NCI-H1092 treated with DMSO at 0.1 percent for 48 hours (cell line): ENCODE measurements at places on chromosomes 12 and 14.

GRCh38 chr14:77102154-77102553, 4.1 kb downstream of the CIPC start:
- no peak for DNase-seq

DNA sequence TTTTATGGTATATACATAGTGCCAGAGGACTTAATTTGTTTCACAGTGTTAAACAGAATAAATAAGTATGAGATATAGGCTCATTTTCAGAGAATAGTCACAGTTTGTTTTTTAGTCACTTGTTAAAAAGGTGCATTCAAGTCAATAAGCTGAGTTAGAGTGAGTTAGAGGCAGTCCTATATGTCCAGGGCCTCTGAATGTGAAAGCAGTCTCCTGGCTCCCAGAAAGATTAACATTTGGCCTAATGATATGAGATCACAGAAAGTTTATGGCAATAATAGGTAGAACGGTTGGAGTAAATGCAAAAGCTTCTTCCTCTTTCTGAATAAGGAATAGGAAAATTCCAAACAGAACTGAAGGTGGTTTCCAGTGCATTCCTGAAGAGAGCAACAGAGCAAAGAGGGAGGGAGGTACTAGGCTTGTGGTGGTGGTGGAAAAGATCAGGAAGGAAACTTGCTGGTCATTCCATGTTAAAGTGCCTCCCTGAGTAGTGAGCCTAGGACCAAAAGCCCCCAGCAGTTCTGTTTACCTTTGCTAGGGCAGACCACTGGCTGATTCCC, 54.4 kb downstream of the SLC38A4 start:
- no peak for DNase-seq

DNA sequence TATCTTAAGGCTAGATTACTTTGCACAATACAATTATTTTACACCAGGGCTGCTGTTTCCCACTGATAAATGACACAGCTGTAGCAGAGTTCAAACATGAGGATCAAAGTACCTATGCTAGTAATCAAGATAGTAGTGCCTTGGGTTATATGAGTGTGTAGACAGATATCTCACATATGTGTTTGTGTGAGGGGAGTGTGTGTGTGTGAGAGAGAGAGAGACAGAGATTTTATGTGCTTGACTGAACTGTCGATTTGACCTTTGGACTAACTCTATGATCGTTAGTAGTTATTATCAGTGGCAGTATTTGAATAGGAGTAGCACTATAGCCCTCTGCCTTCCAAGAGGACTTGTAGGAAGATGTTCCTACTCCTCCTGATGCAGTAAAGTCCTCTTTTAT, 15.5 kb downstream of the PLEKHA5 start:
- DNase-seq: no peak

GRCh38 chr12:14373217-14373616, 7.7 kb downstream of the ATF7IP start:
- no peak for DNase-seq

DNA sequence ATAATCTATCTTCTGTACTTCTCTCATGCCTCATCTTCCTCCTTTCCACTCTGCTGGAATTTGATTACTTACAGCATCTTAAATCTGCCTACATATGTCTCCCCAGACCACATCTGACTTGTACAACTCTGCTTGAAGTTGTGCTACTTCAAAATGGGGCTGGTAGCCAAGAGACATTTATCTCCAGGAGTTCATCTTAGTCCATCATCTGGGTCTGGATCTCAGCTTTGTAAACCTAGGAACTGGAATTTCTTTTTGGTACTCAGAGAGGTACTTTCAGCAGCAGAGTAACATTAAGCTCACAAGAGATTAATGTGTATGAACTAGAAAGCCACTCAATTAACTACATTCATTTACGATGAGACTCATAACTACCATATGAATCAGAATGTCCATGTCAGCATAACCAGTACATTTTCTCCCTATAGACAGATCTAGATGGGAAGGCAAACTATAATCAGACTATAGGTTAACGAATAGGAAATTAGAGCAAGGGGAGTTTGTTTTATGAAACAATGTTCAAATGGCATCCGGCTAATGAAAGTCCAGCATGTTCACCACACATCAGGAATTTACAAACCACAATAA, 178.8 kb downstream of the CEP128 start:
- DNase-seq: no peak

DNA sequence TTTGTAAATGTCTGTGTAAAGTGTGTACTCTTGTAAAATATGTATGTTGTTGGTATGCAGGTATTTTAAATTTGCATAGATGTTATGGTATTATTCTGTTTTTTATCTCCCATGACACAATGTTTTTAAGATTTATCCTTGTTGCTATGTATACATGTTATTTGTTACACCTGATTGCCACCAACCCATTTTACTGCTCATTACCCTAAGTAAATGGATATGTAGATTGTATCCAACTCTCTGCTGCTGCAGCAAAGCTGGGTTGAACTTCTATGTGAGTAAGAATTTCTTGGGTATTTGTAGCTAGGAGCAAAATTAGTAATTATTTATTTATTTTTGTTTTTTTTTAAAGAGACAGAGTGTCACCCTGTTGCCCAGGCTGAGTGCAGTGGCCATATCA, 6.2 kb downstream of the APAF1 start:
- DNase-seq: no peak

GRCh38 chr12:77813558-77813957, 17.1 kb upstream of the NAV3 start:
- no peak for DNase-seq
